EL (cell line): ENCODE measurements at places on chromosomes 11 and 22.

GRCh38 chr11:21430537-21430936 lies 761.2 kb downstream of the NELL1 start:
- no peak for DNase-seq

GRCh38 chr11:94639901-94640721 lies 72.9 kb downstream of the PIWIL4 start:
- no peak for DNase-seq

- DNase-seq: no peak
Observed at GRCh38 chr11:35078470-35078735, 60.6 kb upstream of the CD44 start.

DNA sequence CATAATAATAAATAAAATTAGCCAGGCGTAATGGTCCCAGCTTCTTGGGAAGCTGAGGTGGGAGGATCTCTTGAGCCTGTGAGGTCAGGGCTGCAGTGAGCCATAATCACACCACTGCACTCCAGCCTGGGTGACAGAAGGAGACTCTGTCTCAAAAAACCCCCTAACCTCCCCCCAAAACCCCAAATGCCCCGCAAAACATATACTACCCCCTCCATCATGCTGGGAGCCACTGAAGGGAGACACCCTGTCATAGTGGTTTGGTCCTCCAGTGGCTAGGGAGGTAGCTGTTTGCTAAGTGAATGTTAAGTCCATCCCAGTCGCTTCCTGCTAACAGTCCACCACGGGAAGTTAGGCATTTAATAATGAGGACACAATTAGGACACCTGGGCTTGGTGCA lies 125.0 kb downstream of the ABTB2 start:
- DNase-seq: no peak

DNA sequence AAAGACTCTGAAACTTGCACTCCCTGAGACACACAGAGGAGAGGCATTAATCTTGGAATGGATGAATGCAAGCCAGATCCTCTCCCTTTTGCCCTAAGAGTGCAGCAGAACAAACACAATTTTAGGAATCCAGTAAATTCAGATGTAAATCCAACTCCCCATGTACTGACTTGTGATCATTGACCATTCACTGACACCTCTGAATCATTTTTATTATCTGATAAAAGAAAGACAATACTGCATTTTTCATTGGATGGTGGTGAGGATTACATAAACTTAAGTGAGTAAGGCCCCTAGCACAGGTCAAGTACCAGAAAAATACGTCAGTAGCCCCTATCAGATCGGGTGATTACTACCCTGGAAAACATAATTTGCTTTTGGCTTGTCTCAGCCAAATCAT lies 782.9 kb upstream of the API5 start:
- no peak for DNase-seq

DNA sequence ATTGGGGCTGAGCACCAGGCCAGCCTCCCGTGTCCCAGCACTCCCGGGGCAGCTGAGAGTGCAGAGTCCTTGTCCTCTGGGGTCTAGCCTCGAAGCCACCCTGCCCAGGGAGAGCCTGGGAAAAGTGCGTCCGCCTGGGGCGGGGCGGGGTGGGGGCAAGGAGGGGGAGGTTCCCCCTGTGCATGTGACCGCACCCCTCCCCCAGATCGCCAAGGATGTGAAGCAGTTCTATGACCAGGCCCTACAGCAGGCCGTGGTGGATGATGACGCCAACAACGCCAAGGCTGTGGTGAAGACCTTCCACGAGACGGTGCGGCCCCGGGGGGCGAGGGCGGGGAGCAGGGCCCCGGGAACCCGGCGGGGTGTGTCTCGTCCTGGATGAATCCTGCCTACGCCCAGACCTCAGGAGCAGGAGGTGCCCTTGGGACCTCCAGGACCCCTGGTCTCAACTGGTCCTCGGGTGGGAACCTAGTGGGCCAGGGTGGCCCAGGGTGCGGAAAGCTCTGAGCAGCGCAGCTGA lies 5.3 kb upstream of the TSSC4 start:
- no peak for DNase-seq

- no peak for DNase-seq
Observed at GRCh38 chr11:115627666-115628460, 123.6 kb upstream of the CADM1 start.

DNA sequence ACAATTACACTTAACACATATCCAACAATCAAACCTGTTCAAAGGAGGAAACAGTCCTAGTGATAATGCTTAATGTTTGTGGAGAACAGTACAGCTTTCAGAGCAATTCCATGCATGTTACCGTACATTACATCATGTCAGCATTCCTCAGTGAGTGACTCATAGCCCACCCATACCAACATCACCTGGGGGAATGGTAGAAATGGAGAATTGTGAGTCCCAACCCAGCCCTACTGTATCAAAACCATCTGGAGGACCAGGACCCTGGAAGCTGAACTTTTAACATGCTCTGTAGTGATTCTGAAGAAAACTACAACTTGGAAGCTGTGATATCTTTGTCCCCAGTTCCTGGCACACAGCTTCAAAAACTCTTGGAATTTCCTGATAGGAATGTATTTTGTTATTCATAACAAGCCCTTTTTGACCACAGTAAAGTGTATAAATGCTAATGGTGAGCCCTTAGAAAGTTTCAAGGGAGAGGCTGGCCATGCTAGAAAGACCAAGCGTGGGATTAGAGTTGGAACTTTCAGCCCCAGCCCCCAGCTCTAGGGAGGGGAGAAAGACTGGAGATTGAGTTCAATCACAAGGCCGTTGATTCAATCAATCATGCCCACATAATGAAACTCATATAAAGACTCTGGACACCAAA lies 301.1 kb downstream of the BUD13 start:
- DNase-seq: peak; percentile 38

DNA sequence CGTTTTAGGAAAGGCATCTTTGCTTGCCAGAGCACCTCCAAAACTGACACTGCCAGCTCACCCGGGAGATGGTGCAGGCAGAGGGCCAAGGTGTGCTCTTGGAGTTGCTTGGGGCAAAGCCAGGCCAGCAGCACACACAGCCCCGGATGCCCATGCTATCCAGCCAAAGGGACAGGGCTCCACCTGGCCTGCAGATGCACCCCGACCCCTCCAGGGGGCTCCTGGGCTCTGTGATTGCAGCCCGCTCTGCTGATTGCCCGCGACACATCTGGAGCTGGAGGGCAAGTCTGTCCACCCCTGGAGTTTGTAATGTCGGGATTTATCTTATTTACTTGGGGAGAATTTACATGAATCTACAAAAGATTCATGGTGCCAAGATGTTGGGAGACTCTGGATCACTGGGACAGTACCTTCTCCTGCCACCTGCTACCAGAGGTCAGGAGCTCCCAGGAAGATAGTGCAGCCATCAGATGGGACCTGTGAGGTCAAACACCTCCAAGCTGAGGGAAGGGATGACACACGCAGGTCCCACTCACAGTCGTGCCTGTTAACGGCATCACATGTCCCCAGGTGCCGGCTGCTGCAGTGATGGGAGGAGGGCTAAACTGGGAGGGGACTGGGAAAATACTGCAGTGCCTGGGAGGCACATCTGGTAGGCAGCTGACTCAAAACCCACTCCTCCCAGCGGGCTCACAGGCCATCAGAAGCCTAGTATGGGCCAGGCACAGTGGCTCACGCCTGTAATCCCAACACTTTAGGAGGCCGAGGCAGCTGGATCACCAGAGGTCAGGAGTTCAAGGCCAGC lies 17.2 kb downstream of the CBX7 start:
- DNase-seq: peak; percentile 48

DNA sequence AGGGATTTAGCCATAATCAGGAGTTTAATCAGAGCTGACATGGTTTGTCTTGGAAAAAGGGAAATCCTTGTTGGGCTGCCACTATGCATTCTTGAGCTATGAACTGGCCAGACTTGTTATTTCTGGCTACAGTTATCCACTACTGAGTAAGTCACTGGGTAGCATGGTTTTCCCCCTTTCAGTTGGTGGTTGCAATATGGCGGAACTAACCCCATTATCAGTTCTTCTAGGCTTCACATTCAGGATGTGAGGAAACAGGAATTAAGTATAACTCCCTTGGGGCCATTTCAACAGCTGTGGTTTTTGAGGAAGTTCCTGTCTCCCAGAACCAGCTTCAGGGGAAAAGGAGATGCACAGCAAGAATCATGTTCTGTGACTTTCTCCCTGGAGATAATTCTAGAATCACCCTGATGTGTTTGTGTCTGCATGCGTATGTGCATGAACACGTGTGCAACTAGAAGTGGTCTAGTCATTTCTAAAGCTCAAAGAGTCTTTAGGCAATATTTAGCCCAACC lies 103.0 kb upstream of the CD44 start:
- peak; percentile 98 for DNase-seq

- DNase-seq: peak; percentile 7
Observed at GRCh38 chr22:25689631-25690030, 52.4 kb upstream of the MYO18B start.

- peak; percentile 48 for DNase-seq
Observed at GRCh38 chr11:106304274-106304673, 226.8 kb downstream of the AASDHPPT start.

- no peak for DNase-seq
Observed at GRCh38 chr22:43539572-43540528, 128.0 kb downstream of the MPPED1 start.

GRCh38 chr22:24165673-24166072 lies 15.6 kb upstream of the SUSD2 start:
- DNase-seq: peak; percentile 46

DNA sequence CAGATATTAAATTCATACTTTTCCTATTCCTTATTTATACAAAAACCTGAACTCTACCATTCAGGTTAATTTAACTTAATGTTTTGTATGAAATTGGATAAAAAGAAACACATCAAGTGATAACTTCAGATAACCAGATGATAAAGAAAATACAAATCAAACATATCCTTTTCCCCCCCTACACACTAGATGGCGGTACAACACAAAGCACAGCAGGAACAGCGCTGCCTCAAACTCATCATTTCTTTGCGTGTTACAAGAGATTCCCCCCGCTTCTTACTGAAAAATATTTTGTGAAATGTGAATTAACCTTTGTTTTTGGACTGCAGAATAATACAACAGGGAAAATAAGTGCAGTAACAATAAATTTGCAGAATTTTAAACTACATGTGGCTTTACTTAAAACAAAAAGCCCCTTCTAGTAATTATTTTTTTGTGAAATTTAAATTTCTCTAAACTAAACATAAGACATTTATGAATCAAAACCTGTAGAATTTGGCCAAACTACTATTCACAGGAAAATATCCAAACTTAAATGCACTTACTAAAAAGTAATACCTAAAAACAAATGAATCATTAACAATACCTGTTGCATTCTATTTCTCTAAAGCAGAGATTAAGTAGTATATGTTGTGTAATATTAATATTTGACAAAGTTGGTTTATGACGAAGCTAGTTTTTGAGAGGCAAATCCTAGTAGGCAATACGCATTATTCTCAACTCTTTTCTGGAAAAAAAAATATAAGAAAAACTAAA lies 74.4 kb downstream of the ARHGAP32 start:
- peak; percentile 66 for DNase-seq

- no peak for DNase-seq
Observed at GRCh38 chr11:121683791-121684190, 231.0 kb upstream of the SORL1-AS1 start.

- DNase-seq: no peak
Observed at GRCh38 chr11:74023276-74023675, 14.4 kb upstream of the UCP3 start.

GRCh38 chr11:81963018-81963417 lies 770.6 kb downstream of the FAM181B start:
- DNase-seq: no peak
